CD4-positive, alpha-beta T cell treated with Interferon alpha-2 for 1 hour (primary cell): ENCODE measurements at places on chromosomes 5 and 9.

DNA sequence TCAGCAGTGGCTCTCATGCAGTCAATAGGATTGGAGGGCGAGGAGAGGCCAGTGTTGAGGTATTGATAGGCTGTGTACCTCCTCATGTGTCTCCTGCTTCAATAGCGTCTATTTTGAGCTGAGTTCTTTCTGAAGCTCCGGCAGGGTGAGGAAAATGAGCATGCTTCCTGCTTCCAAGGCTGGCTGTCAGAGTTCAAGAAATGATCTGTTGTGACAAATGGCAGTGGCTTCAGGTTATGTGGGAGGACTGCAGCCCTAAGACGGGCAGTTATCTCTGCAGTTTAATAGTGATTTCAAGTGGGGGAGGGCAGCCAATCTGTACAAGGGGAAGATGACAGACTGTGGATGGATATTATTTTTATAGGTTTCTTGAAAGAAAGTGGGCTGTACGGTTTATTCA, 54.0 kb upstream of the CXCL14 start:
- DNase-seq = no peak

- DNase-seq = no peak
These were observed 31.1 kb downstream of the MORN5 start for GRCh38 chr9:122190597-122191381.

GRCh38 chr9:38362852-38363588, 29.5 kb upstream of the ALDH1B1 start:
- DNase-seq = peak; percentile 29

GRCh38 chr9:27157736-27158135, 48.7 kb downstream of the TEK start:
- DNase-seq = no peak

GRCh38 chr9:79623799-79624721, 52.3 kb downstream of the TLE4 start:
- DNase-seq = peak; percentile 64

DNA sequence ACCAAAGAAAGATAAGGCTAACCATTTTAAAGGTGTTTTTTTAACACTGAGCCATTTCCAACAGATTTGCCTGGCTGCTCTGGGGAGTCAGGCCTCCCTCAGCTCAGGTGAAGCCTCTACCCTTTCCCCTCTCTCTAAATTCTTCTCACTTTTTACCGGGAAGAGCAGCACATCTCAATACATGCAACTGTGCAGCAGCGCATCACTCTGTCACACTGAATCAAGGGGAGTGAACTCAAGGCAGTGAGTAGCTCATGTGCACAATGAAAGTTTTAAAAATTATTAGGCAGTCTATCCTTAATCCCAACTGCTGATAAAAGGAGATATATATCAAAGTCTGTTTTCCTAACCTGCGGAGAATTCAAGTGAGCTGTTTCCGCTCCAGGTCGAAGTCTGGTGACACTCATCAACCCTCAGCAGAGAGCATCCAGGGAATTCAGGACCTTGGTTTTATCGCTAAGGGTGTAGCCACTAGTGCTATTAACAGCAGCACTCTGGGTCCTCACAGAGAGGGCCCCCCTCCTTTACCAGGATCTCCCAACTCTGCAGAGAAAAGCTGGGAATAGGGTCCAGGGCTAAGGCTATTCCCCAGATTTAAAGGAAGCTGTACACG, 1.0 kb downstream of the CEMIP2 start:
- no peak for DNase-seq

DNA sequence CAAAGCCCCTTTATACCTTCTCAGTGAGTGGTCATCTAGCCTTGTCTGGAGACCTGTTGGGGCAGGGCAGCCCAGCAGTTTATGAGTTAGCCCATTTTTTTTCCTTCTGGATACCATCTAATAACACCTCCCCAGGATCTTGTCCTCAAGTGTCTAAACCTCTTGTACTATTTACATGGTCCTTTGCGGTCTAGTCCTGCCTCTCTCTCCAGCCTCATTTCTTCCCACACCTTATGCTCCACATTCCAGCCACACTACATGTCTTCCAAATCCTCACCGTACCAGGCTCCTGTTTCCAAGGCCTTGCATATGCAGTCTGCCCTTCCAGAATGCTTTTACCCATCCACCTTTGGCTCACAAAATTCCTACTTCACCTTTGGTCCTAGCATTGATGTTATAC, 77.2 kb downstream of the ADRB2 start:
- no peak for DNase-seq

DNA sequence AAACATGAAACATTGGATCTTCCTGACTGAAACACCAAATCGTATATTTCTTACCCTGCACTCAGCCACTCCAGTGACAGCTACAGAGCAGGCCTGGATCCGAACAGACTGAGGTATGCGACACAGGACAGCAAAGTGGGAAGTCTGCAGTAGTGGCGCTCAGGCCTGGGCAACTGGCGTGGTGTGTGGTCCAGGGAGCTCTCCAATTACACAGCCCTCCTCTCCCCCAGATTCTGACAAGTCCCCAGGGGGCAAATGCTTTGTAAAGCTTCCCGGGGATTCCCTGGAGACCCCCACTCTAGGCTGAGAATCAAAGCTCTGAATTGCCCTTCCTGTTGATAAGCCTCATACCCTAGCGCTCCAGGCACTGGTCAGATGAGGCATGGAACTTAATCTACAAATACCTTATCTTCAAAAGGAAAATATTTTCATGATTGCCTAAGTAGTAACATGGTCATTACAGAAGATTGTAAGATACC, 104.8 kb upstream of the ERCC6L2 start:
- no peak for DNase-seq

DNA sequence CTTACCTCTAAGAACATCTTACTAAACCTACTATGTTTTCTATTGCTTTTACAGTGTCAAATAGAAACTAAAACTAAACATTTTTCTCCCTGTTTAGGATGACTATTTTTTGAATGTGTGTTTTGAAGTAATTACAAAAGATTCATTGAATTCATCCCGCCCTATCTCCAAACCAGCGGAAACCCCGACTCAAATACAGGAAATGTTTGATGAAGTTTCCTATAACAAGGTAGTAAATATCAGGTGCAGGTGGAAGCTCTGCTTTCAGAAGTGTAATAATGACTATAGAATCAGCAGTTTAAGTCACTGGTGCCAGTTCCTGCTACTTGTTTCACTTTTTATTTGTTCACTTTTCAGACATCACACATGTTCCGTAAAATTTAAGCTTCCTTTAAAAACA, 20.0 kb downstream of the ERAP2 start:
- peak; percentile 66 for DNase-seq

- no peak for DNase-seq
These were observed 66.7 kb downstream of the IQGAP2 start for GRCh38 chr5:76469656-76470290.

GRCh38 chr9:137057545-137057944, 3.7 kb upstream of the ENTPD2 start:
- no peak for DNase-seq

GRCh38 chr5:16687898-16688297, 71.1 kb upstream of the RETREG1 start:
- DNase-seq = no peak

GRCh38 chr9:20030671-20031070, 241.8 kb upstream of the SLC24A2 start:
- DNase-seq = no peak

DNA sequence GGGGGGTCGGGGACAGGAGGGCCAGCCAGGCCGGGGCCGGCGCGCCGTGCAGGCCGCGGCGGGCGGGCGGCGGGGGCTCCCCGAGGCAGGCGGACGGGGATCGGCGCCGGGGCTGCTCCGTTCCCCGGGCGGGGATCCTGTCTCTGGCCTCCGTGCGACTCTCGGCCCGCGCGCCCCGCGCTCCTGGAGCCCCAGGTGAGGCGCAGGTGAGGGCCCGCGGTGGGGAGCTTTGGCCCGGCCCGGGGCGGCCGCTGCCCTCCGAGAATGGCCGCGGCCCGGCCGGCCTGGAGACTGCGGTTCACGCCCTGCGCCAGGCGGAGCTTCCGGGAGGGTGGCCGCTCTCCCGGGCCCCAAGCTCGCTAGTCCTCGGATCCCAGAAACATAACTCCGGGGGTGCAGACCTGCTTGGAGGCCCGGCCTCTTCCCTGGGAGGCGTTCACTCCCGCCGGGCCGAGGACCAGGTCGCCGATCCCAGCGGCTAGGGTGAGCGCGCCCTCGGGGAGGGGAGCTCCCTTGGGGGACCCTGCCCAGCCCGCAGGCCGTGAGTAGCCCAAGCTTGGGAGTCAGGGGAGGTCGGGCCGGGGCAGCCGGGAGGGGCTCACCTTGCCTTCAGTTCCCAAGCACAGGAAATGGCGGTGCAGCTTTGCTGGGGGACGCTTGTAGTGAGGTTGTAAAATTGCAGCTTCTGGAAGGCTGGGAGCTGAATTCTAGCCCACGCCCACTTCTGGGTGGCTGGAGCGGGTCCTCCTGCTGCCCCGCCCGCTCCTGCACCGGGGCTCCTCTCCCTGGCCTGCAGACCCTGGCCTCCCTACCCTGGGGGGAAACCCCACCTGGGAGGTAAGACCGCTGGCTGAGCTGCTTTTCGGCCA, 723 bp downstream of the PPP1R26 start:
- DNase-seq = no peak

GRCh38 chr9:114779352-114779845, 26.4 kb downstream of the TNFSF15 start:
- no peak for DNase-seq

DNA sequence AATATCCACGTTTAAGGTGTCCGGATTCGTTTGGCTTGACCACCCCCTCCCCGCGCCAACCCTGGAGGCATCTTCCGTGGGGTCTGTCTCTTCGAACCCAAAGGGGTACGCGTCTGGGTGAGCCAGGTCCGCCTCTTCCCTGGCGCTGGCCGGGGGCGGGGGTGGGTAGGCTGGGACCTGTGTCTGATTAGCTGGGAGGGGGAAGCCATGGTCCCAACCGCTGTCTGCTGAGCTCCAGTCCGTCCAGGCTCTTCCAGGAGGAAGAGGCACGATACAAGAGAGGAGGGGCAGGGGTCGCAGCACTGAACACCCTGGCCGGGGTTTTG, at the start of gene LVRN:
LVRN (plus strand) TSS at position 237 of the 326 bp plus-strand sequence. CDS start 143 bp downstream, outside the sequence.
- DNase-seq = no peak

GRCh38 chr5:378976-379742, 57.6 kb downstream of the AHRR start:
- no peak for DNase-seq

DNA sequence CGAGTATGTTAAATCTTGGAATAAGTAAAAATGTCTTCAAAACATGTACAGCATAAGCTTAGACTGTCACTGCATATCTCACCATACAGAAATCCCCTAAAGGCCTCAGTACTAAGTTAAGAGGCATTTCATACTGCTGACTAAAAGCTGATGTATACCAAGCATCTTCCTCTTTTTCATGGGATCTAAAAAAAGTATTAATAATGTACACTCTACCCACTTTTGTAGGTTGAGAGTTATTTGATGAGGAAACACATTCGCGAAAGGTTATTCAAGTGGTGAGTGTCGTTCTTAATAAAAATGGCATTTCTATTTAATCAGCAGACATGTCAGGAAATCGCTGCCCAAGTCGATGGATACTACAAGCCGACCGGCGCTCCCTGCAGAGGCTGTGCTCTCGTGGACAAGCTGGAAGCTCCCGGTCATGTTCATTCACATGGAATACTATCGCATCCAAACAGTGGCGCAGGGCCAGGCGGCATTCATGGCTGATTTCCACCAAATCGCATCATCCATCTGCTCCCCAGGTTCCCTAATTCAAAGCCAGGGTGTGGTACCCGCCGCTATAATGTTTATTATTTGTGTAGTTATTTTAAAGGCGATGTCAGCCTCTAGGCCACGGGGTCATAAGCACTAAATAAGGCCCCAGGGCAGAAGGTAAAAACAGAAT, 724 bp downstream of the SGTB start:
- DNase-seq = peak; percentile 48

GRCh38 chr5:127958421-127959011, 125.0 kb upstream of the SLC12A2 start:
- no peak for DNase-seq

DNA sequence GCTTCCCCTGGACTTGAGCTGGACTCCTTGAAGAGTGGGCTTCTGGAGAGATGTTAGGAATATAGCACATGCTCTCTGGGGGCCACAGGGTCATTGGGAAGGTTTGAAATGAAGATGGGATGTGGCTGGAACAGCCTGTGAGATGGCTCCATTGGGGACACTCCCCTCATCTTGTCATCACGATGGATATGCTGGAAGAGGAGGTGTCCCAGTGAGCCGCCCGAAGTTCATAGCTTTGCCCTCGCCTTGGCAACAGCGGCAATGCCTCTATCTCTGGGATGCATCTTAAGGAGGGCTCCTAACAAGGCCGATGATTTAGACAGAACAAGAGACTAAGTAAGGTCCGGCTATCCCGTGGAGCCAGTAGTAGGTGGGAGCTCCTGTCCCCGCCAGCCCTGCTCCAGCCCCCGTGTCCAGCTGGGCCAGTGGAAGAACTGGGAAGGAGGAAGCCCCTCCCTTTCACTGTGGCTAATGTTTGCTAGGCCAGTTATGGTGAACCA, 23.9 kb downstream of the AMBP start:
- no peak for DNase-seq

- DNase-seq = no peak
These were observed 135.1 kb upstream of the PHYKPL start for GRCh38 chr5:178367736-178368120.

GRCh38 chr9:137000177-137000930, 4.0 kb upstream of the CLIC3 start:
- DNase-seq = peak; percentile 55

DNA sequence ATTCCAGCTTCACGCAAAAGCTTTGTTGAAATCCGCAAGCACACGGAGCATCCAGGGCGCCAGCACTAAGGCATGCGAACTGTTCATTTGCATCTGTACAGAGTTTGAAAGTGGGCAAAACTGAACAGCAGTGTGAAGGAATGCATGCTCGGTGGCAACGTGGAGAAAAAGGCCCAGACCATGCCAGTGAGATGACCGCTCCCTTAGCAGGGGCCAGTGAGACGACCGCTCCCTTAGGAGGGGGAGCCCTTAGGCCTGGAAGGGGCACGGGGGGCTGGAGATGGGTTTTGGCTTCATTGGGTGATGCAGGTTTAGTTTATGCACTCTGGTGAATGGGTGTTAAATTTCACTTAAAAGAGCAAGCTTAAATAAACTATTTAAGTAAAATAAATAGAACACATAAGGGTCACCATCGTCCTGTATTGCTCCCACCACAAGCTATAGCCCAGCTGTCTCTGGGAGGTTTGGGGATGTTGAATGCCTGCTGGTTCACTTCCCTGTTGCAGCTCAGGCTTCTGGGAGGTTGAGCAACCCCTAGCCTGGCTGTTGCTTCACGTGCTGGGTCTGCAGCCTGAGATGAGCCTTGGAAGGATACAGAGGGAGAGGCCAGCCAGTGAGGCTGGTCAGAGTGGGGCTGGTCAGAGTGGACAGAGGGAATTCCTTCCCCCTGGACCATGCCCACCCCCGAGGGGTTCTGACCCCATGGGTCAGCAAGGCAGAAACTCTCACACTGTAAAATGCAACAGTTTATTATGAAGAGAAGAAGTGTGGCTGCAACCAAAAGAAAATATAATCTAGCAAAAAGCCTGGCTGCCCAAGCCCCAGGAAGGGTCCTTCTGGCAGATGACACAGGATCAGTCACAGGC, 4.6 kb upstream of the FCN1 start:
- no peak for DNase-seq

DNA sequence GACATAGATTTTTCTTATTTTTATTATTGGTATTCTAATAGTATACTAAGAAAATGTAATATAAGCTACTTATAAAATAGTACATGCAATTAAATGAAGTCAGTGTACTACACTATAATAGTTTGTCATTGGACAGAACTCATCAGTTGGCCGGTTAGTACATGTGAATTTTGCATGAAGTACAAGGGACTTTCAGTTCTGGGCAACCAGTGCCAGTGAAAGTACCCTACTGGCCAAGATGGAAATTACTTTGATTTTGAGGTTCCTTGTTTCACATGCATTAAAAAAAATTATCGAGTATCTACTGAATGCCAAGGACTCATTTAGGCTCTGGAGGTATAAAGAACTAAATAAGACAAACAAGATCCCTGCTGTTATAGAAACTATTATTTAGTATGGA, 213.4 kb upstream of the ELL2 start:
- no peak for DNase-seq
